ENCODE measurements at places on chromosomes 12 and 14.

DNA sequence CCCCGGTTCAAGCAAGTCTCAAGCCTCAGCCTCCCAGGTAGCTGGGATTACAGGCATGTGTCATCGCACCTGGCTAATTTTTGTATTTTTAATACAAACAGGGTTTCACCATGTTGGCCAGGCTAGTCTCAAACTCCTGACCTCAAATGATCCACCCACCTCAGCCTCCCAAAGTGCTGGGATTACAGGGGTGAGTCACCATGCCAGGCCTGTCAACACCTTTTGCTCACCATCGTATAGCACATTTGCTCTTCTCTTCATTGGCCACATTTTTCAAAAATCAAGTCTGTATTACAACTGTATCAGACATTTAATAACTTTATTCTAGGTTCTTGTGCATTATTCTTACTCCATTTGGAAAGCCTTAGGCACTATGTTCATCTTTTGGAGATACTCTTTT, 50.3 kb downstream of the BCAT1 start:
- DNase-seq: no peak

DNA sequence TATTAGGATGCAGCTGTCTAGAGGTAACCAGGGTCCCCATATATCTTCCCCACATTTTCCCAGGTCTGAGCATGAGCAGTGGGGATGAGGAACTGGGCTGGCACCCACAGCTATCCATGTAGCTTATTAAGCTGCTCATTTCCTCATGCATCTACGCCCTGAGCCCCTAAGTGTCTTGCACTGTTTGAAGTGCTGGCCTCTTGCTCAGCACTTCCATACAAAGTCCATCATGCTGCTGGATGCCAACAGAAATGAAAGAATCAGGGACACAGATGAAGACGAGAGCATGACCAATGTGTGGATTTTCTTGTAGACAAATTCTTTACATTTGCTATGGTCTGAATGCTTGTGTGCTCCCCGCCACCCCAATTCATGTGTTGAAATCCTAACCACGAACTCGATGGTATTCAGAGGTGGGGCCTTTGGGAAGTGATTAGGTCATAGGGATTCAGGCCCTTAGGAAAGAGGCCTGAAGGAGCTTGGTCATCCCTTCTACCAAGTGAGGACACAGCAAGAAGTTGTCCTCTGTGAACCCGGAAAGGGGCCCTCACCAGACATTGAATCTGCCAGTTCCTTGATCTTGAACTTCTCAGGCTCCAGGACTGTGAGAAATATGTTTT, 54.5 kb downstream of the C12orf75 start:
- DNase-seq: no peak

DNA sequence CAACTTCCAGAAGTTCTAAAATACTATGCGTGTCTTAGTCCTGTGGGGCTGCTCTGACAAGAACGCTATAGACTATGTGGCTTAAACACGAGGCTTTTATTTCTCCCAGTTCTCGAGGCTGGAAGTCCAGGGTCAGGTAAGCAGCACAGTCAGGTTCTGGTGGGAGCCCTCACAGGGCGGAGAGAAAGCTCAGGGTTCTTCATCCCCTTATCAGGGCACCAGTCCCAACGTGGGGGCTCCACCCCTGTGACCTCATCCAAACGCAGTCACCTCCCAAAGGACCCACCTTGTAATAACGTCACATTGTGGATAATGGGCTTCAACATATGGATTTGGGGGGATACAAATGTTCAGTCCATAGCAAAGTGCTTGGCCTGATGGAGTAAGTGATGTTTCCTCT, 37.1 kb upstream of the TC2N start:
- no peak for DNase-seq

GRCh38 chr12:71460850-71461609, 21.4 kb downstream of the LGR5 start:
- DNase-seq: no peak

DNA sequence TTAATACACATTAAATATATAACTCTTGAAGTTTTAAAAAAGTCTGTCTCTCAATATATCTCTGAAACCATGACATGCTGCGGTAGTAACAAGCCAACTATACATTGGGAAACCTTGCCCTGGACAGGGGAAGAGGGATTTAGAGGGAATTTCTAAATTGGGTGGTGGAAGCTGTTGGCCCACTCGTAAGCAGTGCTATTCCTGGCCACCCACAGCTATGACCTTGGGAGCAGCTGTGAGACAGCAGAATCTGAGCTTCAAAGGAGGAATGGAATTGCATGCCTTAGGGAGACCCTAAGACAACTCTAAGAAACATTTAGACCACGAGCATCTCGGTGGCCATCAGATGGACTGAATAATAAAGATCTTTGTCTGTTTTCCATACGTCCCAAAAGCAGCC, 15.8 kb upstream of the GCH1 start:
- DNase-seq: no peak

Data from WERI-Rb-1 (cell line).